ENCODE measurements at places on chromosomes 6 and 20.

- no peak for DNase-seq
Measured at GRCh38 chr20:4465855-4466545, 255.7 kb upstream of the PRND start.

GRCh38 chr20:50027611-50028105 lies 44.9 kb downstream of the SNAI1 start:
- peak; percentile 58 for DNase-seq

DNA sequence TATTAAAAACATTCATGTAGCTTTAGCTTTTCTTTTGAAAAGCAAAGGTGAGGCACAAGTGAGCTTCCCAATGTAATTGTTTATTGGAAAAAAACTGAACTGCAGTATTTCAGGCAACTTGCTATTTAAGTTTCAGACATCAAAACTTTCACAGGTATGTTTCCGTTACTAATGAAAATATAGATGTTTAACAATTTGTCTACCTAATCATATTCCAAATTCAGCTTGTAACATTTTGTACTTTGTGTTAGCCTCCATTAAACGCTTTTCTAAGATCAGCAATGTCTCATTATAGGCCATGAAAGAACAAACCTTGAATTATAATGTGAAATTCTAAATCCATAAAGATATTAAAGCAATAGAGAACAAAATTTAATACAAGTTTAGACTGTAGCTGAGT lies 69.5 kb downstream of the AHI1 start:
- no peak for DNase-seq

GRCh38 chr20:62918831-62919230 lies 7.5 kb downstream of the DIDO1 start:
- DNase-seq: no peak

- DNase-seq: no peak
Measured at GRCh38 chr6:132219901-132220300, 181.4 kb downstream of the MOXD1 start.

GRCh38 chr6:149190224-149190831 lies 127.2 kb upstream of the TAB2 start:
- peak; percentile 63 for DNase-seq

- DNase-seq: peak; percentile 67
Measured at GRCh38 chr20:62483613-62484458, 8.0 kb upstream of the GATA5 start.

DNA sequence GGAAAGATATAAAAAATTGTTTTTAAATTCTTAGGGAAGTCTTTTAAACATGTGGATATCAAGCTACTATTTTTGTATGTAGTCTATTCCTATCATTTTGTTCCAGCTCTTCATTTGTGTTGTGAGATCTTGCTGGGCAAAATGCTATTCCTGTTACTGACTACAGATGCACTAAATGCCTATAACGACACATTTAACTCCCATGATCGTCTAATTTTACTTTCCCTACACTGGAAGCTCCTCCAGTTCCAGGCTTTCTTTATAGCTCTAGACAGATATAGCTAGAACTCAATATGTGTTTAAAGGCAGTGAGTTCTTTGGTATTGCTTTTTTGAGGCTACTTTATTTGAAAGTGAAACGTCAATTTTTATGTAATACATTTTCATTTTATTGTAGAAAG lies 971.5 kb upstream of the CITED2 start:
- DNase-seq: no peak

DNA sequence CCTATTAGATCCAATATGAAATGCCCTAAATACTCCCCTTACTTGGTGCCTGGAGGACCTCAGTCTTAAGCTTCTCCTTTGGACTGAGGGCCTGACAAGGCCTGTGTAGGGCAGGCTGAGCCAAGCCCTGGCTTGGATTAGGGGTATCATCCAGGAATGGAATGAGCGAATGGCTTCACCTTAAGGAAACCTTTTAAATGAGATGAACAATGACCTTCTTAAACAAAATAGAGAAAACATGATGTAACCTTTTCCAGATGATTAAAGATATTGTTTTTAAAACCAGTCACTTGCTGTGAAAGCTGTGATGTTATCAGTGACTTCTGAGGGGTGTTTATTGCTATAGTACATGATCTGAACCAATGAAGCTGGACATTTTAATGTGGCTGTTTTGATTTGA lies 55.5 kb downstream of the TRAF3IP2 start:
- DNase-seq: no peak

GRCh38 chr20:10655720-10656669 lies 17.8 kb downstream of the JAG1 start:
- no peak for DNase-seq

GRCh38 chr20:12591949-12592470 lies 416.8 kb upstream of the SPTLC3 start:
- DNase-seq: no peak

DNA sequence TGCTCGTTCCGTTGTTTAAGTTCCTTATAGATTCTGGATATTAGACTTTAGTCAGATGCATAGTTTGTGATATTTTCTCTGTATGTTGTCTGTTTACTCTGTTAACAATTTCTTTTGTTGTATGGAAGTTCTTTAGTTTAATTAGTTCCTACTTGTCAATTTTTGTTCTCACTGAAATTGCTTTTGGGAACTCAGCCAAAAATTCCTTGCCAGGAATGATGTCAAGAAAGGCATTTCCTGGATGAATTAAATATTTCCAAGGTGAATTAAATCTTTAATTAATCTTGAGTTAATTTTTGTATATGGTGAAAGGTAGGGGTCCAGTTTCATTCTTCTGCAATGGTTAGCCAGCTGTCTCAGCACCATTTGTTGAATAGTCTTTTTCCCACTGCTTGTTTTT lies 406.2 kb upstream of the NOX3 start:
- no peak for DNase-seq

DNA sequence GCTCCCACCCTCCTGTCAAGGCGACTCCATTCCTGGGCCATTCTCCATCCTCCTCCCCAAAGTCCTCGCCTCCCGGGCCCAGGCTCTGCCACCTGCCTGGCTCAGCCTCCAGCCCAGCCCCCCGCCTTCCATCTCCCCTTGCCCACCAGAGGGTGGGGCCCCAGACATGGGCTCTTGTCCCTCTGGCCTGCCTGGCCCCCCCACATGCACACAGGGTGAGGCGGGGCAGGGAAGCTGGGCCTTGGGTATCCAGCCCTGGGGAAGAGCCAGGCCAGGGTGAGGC lies 95.2 kb downstream of the YTHDF1 start:
- DNase-seq: no peak

GRCh38 chr6:19327241-19327640 lies 509.9 kb upstream of the ID4 start:
- DNase-seq: no peak

- DNase-seq: no peak
Measured at GRCh38 chr6:38427492-38428210, 212.1 kb downstream of the BTBD9 start.

DNA sequence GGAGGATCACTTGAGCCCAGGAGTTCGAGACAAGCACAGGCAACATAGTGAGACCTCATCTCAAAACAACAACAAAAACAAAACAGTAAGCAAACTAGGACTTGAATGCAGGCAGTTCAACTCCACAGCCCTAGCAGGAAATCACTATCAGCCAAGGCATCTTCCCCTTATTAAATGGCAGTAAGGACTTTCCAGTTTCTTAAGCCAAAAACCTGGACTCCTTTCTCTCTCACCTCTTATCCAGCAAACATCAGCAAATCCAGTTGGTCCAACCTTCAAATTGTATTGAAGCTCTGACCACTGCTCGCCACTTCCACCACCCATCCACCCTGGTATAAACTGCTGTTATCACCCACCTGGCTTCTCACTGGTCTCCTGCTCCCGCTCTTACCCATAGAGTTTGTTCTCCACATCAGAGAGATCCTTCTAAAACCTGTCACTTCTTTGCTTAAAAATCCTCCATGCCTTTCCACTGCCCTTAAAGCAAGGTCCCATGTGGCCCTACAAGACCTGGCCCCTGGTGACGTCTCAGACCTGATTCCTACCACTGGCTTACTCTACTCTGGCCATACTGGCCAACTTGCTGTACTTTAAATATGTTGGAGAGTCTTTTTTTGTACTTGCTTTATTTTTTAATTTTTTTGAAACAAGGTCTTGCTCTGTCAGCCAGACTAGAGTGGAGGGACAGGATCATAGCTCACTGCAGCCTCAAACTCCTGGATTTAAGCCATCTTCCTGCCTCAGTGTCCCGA lies 27.6 kb downstream of the BCL2L1 start:
- DNase-seq: no peak

GRCh38 chr6:87944541-87944954 lies 103.1 kb upstream of the SPACA1 start:
- no peak for DNase-seq

GRCh38 chr6:31581434-31582229 lies 592 bp downstream of the LTB start:
- no peak for DNase-seq

- DNase-seq: no peak
Measured at GRCh38 chr6:111721753-111722154, 116.1 kb upstream of the TRAF3IP2 start.

- DNase-seq: no peak
Measured at GRCh38 chr6:2623295-2623694, 127.4 kb downstream of the MYLK4 start.

GRCh38 chr6:37906121-37906520 lies 86.6 kb downstream of the ZFAND3 start:
- DNase-seq: no peak

- no peak for DNase-seq
Measured at GRCh38 chr6:41155132-41155805, 1.1 kb upstream of the TREML1 start.

DNA sequence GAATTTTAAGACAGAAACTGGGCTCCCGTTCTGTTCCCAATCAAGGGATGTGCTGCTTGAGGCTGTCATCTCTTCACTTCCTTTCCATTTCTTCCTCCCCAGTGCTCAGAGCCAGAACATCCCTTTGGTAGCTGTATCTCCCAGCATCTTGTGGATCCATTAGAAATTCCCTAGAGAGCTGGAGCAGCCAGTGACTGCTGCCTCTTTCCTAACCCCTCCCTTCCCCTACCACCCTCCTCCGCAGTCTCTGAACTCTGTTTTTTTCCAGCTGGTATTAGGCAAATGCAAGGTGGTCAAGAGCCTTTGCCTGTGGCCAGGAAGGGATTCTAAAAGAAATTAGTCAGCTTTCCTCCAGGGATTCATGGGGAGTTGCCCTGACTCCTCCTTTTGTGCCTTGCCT lies 208.0 kb downstream of the EYA2 start:
- DNase-seq: no peak

DNA sequence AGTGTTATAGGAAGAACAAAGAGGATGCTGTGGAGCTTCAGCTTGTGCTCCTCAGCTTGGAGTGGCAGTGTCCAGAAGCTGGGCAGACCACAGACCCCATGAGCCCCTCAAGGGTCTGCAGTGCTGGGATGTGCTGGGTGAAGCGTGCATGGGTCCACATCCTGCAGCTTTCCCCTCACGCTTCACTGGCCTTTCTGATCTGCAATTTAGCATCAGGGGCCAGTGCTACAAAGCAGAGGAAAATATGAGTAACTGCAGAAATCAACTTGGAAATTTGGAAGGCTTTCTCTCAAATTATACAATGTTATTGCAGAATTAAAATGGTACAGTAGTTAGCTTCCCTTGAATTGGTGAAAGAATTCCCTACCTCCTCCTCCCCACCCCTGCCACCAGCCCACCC lies 10.1 kb downstream of the SLC17A4 start:
- no peak for DNase-seq

DNA sequence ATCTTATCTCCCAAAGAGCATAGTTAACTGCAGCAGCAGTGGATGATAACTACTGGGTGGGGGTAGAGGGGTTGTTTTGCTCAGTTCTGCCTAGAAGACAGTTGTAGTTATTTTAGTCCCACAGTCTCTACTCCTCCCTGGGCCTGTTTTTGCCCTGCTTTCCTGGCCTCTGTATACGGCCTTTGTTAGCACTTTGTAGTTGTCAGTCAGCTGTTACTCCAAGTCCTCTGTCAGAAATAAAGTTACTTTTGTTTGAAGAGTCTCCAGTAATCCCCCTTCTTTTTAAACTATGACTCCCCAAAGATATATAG lies 113.9 kb downstream of the SLC16A10 start:
- DNase-seq: no peak

- no peak for DNase-seq
Measured at GRCh38 chr6:7669742-7670141, 56.2 kb upstream of the BMP6 start.

DNA sequence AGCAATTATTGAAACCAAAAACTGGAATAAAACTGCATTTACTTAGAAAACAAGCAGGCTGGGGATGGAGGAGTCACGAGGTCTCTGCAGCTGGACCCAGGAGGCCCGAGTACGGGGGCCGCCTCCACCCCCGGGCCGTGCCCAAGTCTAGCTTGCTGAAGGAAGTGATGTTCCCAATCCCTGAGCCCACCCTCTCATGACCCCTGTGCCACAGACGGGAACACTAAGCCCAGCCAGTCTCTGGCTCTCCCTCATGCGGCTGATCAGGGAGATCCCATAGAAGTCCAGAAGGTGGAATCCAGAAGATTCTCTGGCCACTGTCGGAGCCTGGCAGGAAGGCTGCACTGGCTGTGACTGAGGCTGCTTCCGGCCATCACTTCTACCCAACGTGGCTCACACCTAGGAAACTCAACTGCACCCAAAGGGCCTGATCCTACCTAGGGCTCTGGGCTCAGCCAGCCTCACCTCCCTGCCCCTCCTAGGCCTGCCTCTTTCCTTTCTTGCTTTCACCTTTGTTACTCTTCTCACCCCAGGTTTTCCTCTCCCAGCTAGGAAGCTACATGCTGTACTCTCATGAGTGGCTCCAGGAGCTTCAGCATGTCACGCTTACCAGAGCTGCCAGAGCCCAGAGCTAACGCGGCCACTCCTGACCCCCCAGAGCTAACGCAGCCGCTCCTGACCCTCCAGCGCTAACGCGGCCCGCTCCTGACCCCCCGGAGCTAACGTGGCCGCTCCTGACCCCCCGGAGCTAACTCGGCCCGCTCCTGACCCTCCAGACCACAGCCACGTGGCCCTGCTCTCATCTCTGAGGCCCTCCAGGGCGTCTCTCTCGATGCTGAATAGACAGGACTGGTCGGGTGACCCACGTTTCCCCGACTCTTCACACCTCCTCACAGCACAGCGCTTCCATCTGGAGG lies 24.7 kb upstream of the HELZ2 start:
- DNase-seq: no peak

DNA sequence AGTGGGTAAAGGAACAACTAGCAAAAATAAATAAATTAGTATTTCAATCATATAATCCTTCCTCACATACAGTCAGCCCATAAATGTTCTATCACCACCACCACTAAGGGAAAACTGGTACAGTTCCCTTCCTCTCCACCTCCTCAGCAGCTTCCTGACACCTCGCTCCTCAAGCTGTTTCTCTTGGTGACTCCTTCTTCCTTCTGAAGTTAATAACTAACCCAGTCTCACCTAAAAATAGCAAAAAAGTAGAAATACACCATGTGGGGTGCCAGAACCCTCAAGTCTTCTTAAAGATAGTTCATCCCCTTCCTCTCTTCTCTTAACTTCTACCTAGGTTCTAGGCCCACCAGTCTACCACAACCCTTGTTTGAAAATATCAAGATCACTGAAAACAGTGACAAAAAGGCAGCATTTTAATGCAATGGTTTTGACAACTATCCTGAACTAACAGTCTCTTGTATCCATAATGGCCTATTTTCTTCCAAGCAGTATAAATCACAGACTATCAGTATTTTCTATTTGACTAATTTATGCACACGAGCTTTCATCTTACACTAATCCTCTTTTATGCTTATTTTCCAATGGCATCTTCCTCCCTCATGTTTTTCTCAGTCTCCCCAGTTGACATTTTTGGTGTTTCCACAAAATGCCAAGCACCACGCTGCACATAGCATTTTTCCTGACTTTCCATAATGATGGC lies 85.5 kb downstream of the KHDC1L start:
- no peak for DNase-seq

Measured in upper lobe of left lung (tissue), 6 donors.